ENCODE measurements at places on chromosomes 12 and 14.

DNA sequence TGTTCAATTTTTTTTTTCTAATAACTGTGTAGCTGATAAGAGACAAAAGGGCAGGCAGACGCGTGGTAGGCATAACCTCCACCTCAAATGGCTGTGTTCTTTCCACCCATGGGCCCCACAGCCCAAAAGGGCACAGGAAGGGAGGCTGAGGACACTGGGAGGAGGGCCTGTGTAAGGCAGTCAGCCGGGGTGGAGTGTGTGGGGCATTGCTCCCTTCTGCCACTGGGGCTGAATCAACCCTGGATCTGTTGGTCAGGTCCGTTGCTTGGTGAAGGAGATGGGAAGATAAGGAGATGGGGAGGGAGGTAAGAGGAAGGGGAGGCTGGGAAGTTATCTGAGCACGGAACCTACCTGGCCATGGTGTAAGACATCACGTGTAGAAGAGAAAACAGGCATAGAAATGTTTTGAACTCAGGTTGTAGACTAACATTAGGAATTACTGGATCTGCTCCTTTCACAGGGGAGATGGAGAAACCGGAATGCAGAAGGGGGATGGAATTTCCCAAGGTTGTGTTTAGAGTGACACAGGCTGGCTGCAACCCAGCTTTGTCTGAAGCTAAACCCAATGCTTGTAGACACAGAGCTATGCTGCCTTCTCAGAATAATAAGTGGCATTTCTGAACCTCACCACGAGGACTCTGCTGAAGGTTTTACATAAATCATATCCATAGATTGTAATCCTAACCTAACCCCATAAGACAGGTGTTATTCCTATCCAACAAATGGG lies 138.5 kb upstream of the NOS1 start:
- no peak for DNase-seq

GRCh38 chr12:67790660-67791059 lies 142.1 kb downstream of the DYRK2 start:
- DNase-seq: no peak

- DNase-seq: no peak
These were observed 14.9 kb downstream of the ITGA7 start for GRCh38 chr12:55692631-55693322.

DNA sequence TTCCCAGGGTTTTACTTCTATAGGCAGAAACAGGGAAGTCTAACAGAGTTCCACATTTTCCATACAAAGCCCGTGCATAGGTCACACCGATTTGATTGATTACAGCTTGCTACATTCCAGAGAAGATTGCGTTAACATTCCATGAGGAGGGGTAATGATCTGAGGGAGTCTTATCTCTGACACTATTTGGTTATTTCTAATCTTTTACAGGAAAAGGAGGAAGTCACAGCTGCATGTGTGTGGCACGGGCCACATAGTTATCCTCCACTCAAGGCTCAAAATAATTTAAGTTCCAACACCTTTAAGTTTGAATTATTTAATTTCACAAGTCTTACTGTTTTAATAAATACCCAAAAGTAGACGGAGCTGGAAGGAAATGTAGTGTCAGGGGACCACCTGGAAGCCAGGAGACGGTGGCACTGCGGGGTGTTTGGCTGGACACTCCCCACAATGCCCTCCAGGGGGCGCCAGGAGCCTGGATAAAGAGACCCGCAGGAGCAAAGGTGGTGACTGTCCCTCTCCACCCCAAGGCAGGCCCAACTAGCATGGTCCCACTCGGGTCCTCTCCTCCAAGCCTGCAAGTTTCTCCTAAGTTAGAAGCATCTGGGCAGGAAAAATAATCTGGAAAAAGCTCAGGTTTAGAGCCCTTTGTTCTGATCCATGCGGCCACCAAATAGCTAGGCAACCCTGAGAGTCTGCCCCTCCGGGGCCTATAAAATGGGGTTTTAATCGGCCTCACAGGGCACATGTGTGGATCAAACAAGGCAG lies 20.2 kb downstream of the KRT8 start:
- peak; percentile 48 for DNase-seq

DNA sequence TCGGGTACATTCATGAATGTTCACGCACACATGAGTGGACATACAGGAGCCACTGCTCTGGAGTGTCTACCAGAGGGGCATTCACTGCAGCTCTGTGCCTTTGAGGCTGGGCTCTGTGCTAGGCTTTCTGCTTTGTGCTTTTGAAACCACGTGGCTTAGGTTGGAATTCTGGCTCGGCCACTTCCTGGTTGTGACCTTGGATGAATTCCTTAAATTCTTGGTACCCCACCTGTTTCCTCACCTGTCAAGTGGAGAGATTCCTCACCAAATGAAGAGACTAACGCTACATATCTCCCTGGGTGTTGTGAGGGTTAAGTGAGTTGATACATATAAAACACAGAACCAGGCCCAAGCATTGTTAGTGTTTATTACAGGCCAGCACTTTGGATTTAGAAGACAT lies 842.8 kb downstream of the VRK1 start:
- DNase-seq: no peak

DNA sequence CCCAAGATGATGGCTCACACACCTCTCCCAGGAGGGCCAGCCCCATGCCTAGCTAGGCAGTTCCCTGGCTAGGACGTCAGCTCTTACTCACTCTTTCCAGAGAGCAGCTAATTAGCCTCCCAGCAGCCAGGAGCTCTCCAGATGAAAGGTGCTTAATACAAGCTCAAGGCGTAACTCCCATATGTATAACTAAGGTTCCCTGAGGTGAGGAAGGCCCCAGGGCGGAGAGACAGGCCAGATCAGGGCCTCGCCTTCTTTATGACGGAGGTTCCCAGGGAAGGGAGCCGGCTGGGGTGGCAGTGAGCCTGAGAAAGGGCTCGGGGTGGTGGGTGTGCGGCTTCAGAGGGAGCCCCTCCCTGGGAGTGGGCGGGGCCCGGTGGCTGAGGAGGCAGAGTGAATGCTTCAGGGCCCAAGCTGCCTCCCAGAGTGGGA lies 26.4 kb upstream of the ZFP36L1 start:
- no peak for DNase-seq

GRCh38 chr14:78519863-78520262 lies 349.7 kb downstream of the NRXN3 start:
- DNase-seq: no peak

GRCh38 chr14:67725171-67725570 lies 23.5 kb downstream of the RDH12 start:
- no peak for DNase-seq

GRCh38 chr12:47111392-47111778 lies 31.6 kb upstream of the AMIGO2 start:
- no peak for DNase-seq

- DNase-seq: no peak
These were observed 1.5 kb upstream of the GPR162 start for GRCh38 chr12:6820166-6820565.

- no peak for DNase-seq
These were observed 8.6 kb upstream of the M6PR start for GRCh38 chr12:8958066-8958465.

GRCh38 chr12:11158885-11159444 lies 12.0 kb upstream of the SMIM10L1 start:
- DNase-seq: no peak

GRCh38 chr12:3622021-3622821 lies 130.7 kb downstream of the CRACR2A start:
- DNase-seq: no peak

DNA sequence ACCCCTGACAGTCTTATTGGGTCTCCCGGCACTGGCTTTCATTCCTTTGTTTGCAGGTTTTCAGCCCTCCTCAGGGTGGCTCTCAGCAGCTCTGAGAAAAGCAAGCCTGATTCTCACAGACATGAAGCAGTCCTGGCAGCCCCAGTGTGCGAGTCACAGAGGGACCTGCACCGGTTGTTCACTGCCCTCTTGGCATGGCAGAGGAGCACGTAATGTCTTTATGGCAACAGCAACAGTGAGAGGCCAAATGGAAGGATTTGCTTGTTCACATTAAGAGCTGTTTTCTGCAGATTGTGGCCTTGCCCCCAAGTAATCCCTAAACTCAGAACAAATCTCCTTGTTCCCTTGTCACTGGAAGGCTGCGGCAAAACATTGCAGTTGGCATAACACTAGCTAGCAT lies 3.4 kb downstream of the KCNA5 start:
- DNase-seq: no peak

DNA sequence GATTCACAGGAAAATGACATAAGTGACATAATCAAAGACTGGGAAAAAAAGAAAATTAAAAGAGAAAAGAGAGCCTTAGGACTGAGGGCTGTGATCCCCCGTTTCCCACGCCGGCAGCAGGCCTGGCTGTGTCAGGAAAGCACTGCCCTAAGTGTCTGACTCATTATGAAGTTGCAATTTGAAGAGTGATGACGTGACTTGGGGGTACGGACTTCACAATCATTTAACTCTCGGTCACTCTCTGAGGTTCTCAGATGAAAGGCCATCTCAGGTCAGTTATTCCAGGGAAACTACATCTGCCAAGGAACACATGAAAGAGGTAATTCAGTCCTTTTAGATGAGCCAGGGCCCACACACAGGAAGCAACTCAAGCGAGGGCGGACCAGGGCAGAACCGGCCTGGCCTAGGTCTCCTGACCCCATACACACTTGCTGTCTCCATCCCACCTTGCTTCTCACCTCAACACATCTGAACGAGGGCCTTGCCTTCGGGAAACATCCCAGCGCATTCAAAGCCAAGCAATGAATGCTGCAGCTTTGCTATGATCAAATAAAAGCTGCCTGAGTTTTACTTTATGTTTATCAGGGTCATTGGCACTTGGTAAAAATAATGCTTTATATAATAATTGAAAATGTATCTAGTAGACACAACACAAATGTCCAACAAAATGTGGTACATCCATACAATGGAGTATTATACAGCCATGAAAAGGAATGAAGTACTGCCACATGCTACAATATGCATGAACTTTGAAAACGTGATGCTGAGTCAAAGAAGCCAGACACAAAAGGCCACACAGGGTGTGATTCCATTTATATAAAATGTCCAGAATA lies 2.7 kb downstream of the SSH1 start:
- no peak for DNase-seq

DNA sequence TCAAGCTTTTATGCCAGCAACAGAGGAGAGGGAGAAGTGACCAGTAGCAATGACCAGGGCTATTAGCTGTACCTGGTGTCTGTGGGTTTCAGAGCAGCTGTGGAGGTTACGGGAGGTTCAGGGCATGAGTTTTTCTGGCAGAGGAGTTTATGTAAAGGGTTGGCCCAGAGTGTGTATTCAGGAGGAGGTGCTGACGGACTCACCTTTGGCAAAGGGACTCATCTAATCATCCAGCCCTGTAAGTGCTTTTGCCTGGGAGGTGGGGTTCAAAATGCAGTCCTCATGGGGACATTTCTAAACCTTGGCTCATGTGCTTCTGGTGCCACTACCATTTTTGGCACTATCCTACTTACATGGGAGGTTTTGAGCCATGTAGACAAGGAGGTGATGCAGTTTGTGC lies 95.3 kb downstream of the DAD1 start:
- DNase-seq: no peak

GRCh38 chr12:125194163-125194773 lies 129.0 kb downstream of the AACS start:
- DNase-seq: no peak

Measured in NCI-H1417 treated with DMSO at 0.1 percent for 48 hours (cell line).